NCI-H1436 (cell line): ENCODE measurements at places on chromosomes 6 and 20.

- no peak for DNase-seq
Measured at GRCh38 chr20:3340443-3340842, 67.0 kb downstream of the DNAAF9 start.

DNA sequence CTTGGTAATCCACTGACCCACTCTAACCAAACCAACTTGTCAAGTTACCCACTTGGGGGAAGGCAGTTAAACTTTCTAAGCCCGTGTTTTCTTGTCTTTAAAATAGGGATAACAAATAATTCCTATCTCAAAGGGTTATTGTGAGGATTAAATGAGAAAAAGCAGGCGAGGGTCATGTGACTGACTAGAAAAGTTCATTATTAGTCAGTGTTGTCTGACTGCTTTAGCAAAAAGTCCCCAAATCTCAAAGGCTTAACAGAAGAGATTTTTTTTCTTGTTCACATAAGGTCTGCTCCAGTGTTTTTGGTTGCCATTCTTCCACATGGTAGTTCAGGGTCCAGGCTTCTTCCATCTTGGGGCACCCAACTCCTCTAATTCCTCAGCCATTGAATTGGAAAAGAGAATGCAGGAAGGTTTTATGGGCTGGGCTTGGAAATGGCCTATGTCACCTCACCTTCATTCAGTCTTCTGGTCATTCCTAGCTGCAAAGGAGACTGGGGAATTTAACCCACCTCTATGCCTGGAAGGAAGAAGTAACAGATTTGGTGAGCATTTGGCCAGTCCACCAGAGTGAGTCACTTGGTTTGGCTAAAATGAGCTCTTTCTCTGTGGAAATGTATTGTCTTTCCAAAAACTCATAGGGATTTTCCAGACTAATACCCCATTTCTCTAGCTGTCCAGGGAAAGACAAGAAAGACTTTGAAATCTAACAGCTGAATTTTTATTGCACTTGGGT is 77.0 kb downstream of the CAP2 start:
- no peak for DNase-seq

DNA sequence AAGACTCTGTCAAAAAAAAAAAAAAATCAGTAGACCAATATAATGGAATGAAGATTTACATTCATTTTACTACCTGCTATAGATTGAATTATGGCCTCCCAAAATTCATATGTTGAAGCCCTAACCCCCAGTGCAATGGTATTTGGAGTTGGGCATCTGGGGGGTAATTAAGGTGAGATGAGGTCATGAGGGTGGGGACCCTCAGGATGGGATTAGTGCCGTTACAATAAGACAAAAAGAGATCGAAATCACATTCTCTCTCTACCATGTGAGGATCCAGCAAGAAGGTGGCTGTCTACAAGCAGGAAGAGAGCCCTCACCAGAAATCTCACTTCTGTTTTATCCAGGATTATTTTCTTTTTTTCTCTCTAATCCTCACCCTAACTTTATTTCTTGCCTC is 100.6 kb upstream of the LOC128125822 start:
- DNase-seq = no peak

GRCh38 chr6:41687501-41688175 is 47.8 kb downstream of the TFEB start:
- DNase-seq = no peak
